Right atrium auricular region (tissue), 2 donors: ENCODE measurements at places on chromosomes 4 and X.
A peak's percentile ranks its signal among the peaks of the same experiment; 100 is the strongest.

GRCh38 chr4:181944527-181944926, 298.7 kb upstream of the TENM3 start:
- no peak for DNase-seq

- DNase-seq = no peak
Measured at GRCh38 chr4:52836678-52837077, 25.4 kb upstream of the RASL11B start.

GRCh38 chr4:64889906-64890610, 480.8 kb upstream of the TECRL start:
- DNase-seq = no peak

- DNase-seq = no peak
Measured at GRCh38 chr4:138697851-138698250, 317.7 kb upstream of the NOCT start.

DNA sequence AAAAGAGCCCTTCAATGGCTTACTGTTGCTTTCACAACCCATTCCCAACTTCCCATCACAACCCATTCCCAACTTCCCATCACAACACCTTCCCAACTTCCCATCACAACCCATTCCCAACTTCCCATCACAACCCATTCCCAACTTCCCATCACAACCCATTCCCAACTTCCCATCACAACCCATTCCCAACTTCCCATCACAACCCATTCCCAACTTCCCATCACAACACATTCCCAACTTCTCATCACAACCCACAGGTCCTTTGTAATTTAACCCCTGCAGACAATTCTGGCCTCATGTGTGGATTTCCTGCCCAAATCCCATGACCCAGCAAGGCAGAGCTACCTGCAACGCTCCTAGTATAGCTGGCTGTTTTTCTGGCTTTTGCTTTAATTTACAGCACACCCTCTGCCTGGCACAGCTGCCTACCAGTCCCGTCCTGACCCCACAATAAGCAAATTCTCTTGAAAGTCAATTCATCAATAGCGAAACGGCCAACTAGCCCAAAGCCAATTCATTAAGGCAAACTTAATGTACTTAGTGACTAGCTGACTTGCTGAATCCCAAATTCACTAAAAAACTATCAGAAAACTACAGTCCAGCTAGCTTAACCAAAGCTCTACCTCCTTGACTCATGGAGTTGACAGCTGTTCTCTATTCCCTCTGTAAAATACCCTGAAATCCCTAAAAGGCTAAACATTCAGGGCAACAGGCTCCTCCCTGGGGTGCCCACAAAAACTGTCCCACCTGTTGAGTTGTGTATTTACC, 75.6 kb downstream of the AFAP1 start:
- no peak for DNase-seq

GRCh38 chr4:151798678-151799416, 38.0 kb upstream of the GATB start:
- no peak for DNase-seq

DNA sequence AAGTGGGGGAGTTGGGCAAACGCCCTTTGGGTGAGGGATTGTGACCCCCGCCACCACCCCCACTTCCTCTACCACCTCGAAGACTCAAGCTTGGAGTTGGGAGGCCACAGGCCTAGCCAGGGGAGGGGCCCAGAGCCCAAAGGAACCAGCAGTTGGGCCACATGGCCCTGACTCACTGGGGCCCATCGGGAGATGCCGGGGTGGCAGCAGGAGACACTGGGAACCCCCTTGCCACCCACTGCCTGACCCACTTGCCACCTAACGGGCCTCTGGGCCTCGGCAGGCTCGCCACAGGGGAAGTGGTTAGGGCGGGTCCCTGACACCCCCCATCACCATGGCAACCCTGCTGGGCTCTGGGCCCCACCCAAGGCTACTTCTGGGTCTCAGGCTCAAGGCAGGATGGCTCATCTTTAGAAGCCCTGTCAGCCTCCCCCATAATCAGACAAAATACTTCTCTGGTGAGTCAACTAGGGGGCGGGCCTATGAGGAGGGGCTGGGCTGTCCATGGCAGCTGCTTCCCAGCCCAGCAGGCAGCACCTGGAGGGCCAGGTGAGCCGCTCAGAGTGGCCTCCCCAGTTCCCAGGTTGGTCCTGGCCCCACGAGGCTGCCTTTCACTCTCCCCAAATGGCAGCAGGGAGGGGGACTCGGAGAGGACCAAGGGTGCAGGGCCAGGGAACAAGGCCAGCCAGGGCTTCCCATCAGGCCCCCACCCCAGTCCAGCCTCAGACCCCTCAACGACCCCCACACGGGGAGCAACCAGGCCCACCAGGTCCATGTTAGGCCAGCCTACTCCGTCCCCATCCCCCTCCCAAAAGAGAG, 5.6 kb downstream of the FLNA start:
- DNase-seq = peak; percentile 93

DNA sequence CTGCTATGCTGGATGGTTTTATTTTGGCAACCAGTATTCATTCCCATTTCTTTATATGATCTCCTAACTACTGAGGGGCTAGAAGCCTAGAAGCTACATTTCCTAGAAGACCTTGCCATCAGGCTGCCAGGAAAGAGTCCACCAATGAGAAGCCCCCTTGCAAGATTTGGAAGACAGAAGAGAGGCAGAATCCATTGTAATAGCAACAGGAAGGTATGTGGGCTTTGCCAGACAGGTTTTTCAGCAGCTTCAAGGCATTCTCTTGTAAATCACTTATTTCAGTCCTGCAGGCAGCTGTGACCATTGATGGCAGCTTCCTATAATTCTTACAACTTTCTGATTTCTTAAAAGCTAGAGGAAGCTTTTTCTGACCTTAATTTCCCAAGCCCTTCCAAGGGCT, 148.3 kb upstream of the NHS start:
- no peak for DNase-seq

DNA sequence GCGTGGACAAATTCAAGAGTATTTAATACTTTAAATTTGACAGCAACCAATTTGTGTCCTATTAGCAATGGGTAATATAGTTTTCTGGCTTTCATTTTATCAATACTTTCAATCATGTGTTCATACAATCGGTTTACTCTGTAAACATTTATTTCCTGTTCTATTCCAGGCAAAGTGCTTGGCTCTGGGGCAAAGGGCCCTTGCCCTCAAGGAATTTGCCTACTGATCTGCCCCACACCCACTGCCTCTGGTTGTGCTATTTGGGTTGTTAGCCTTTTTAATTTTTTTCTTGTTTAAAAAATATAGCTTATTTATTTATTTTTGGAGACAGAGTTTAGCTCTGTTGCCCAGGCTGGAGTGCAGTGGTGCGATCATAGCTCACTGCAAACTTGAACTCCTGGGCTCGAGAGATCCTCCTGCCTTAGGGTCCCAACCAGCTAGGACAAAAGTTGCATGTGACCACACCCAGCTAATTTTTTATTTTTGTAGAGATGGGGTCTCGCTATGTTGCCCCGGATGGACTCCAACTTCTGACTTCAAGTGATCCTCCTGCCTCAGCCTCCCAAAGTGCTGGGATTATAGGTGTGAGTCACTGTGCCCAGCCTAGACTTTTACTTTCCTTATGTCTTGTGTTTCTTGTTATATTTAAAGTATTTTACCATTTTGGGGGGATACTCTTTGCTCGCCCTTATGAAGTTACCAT, 30.7 kb upstream of the CBR4 start:
- DNase-seq = no peak

- DNase-seq = no peak
Measured at GRCh38 chr4:81625422-81626417, 154.0 kb upstream of the RASGEF1B start.

DNA sequence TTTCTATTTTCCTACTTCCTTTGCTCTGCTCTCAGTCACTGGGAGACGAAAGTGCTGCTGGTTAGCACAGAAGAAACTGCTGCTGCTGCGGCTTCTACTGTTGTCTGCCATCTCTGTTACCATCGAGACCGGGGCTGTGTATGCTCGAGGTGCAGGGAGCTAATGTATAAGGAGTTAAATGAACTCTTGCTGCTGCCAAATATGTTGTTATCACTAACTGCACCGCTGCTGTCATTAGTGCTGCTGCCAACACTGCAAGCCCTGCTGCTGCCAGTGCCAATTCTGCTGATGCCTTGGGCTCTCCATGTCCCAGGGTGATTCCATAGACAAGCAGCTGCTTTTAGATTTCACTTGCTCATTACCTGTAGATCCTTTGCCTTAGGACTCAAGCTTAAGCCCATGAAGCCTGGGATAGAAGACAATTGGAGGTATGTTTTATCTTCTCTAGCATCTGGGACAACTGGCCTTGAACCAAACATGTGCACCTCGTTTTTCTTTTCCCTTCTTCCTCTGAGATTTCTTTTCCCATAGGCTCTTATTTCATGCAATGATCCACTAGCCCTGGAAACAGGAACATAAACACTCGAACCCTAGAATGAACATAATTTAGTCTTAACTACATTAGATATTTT, 107.8 kb downstream of the CCSER1 start:
- no peak for DNase-seq

DNA sequence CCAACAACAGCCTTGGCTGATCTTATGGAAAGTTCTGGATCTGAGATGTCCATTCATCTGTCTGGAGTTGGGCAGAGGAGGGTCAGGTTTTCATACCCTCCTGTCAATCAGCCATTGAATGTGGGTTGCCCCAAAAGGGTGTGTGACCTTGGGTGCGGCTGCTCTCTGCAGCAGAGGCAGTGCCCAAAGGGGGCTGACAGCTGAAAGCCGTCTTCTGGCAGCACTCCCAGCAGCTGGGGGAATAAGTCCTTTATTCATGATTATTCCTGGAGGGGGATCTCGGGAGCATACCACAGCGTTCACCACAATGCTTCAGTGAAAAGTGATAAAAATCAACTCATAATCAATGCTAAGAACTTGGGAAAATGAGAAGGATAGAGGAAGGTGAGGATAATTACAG, 54.7 kb downstream of the OTC start:
- DNase-seq = no peak

DNA sequence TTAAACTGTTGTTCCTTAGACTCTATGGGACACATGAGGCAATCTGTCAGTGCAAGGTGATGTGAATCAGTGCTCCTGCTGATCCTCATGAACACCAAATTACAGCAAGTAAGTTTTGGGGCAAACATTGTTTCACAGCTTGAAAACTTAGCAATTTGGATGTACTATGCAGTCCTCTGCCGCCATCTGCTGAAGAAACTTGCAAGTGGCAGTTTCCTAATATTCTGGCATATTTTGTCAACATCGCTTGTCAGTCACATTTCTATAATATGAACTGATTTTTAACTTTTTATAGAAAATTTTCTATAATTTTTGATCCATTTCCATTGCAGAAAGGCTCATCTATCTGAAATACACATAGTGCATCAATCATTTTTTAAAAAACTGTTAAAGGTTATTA, 56.3 kb downstream of the ZAR1 start:
- DNase-seq = no peak

GRCh38 chrX:54085666-54086065, 41.4 kb upstream of the PHF8 start:
- no peak for DNase-seq

DNA sequence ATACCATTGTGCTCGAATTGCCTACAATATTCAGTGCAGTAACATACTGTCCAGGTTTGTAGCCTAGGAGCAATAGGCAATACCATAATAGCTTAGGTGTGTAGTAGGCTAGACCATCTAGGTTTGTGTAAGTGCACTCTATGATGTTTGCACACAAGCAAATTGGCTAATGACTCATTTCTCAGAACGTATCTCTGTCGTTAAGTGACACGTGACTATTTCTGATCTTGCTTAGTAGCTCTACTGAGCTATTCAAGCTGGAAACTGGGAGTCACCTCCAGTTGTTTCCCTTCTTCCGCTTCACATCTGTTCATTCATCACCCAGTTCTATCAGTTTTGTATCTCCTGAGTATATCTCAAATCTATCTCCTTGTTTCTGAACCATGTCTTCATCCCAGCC, 86.1 kb downstream of the HNRNPD start:
- no peak for DNase-seq

DNA sequence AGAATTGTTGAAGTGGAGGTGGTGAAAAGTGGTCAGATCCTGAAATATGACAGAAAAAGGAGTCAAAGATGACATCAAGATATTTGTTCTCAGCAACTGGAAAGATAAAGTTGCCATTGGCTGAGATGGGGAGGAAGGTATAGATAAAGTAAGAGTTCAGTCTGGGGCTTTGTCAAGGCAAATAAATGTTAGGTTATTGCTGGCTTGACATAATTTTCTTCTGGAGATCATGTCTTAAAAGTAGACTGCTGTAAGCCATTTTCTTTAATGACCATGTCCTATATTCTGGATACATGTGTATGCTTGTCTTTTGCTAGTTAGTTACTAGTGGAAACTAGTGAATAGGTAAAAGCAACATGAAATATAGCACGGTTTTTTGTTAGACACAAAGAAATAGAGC, 5.6 kb downstream of the USP53 start:
- DNase-seq = no peak

- DNase-seq = no peak
Measured at GRCh38 chrX:50114113-50114512, 86.7 kb downstream of the AKAP4 start.

- no peak for DNase-seq
Measured at GRCh38 chrX:45765767-45766166, 565.1 kb upstream of the DIPK2B start.

- DNase-seq = no peak
Measured at GRCh38 chr4:102217345-102217744, 127.9 kb downstream of the SLC39A8 start.

- no peak for DNase-seq
Measured at GRCh38 chr4:76195326-76195725, 18.3 kb downstream of the SCARB2 start.

GRCh38 chrX:2631743-2632532, 59.2 kb upstream of the CD99 start:
- no peak for DNase-seq

DNA sequence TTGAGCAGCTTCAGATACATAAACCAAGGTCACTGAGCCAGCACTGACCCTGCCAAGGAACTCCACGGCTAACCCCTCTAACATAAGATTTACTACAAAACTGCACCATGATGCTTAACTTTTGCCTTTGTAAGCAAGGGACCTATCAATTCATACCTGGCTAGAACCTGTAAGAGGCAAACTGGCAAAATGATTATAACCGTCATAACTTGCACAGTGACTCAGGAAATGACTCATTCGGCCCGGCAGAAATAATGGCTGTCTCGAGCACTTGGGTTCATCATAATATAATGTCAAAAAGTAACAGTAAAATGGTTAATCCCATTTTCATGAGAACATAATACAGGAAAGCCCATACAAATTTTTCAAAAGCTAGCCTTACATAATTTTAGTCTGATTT, 17.2 kb downstream of the RASGEF1B start:
- no peak for DNase-seq

DNA sequence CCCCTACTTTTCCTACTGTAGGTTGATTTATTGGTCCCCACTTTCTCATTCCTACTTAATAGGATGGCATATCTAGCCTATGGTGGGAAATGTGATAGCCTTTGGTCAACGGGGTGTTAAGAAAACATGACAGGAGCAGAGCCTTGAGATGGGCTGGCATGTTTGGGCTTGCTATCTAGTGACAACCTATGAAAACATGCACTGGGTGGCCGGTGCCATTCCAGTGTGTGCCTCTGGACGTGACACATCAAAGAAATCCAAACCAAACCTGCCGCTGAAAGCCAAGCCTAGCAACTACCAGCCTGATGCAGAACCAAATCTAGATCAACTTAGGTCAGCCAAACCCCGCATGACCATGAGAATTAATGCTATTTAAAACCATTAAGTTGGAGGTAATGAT, 317.6 kb downstream of the DMD start:
- DNase-seq = no peak
